ENCODE measurements at places on chromosomes 13 and 19.

DNA sequence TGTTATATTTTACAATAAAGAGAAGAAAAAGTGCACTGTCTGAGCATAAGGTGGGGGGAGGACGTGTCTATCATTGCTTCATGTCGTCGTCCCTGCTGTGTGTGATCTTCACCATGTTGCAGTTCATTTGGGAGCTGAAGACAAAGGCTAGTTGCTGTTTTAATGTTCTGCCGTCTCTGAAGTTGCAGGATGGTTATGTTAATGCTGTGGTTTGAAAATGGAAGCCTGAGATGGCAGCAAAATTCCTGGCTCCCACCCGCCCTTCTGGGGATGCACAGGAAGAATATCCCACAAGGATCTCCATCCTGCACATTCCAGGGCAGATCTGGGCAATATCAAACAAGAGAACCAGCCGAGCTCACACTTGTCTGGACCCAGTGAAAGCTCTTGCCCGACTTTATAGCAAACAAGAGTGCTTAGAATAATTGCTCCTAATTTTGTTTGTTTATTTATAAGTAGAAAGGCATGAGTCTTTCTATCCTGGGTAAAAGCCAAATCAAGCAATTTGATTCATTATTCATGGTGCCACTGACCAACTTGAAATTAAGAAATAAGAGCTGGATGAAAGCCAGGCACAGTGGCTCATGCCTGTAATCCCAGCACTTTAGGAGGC lies 110.3 kb upstream of the ABCC4 start:
- no peak for DNase-seq

DNA sequence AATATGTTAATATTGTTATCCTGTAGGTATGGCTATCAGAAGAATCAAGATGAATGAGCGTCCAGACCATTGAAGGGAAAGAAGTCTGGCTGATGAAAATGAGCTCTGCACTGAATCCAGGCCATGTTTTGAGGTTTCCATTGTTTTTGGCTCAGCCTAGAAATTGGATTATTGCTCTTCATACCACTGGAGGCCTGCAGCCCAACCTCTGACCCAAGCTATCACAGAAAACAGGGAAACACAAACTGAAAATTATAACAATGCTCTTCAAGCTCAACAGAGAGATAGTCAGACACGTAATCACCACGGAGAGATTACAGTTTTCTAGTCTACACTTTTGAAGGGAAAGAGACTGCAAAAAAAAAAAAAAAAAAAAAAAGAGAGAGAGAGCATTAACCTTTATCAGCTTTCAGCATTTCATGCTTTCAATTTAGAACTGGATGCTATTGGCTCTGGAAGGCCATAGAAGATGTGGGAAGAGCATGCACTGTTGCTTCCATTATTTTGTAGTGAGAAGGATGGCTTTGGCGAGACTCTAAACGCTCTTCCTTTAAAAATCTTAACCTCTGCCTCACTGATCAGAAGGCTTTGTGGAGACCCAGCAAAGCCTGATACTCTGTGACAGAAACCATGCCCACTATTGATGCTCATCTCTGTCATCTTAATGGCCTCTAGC lies 10.8 kb downstream of the EDNRB start:
- DNase-seq = no peak

DNA sequence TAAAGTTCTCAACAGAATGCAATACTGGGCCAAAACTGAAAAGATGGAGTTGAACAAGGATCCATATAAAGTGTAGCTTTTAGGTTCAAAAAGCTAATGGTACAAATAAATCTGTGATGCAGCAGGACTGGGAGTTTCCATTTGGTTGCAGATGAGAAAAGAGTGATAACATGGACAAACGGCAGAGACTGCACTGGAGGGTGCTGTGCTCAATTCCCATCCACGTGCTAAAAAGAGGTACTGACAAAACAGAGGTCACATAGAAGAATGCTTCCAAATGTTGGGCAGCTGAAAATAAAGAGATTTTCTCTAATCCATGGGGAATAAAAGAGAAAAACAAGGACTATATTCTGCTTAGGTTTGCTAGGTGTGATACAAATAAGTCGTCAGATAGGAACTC lies 461.6 kb downstream of the LIG4 start:
- DNase-seq = no peak

GRCh38 chr13:110520431-110521295 lies 40.9 kb downstream of the RAB20 start:
- DNase-seq = no peak

DNA sequence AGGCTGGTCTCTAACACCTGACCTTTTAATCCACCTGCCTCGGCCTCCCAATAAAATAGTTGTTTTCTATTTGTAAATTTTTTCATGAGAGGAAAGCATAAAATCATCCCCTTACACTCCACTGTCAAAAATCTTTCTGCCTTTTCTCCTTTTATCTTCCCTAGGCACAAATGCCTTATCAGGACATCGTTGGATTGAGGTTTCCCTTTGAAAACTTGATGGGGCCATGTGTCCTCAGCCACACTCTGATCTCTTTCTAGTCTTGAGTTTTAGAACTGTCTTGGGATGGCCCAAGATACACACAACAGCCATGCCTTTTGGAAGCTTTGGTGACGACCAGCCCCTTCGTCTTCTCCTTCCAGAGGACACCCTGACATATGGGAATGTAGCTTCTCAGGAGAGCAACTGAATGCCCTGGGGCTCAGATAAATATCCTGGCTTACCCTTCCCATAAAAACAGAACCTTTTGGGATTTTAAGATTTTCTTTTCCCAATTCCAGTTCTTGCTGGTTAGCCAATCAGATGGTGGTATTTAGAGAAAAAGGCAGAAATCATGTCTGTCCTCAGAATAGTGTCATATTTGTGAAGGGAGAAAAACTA lies 112.4 kb downstream of the ZNF429 start:
- DNase-seq = no peak

DNA sequence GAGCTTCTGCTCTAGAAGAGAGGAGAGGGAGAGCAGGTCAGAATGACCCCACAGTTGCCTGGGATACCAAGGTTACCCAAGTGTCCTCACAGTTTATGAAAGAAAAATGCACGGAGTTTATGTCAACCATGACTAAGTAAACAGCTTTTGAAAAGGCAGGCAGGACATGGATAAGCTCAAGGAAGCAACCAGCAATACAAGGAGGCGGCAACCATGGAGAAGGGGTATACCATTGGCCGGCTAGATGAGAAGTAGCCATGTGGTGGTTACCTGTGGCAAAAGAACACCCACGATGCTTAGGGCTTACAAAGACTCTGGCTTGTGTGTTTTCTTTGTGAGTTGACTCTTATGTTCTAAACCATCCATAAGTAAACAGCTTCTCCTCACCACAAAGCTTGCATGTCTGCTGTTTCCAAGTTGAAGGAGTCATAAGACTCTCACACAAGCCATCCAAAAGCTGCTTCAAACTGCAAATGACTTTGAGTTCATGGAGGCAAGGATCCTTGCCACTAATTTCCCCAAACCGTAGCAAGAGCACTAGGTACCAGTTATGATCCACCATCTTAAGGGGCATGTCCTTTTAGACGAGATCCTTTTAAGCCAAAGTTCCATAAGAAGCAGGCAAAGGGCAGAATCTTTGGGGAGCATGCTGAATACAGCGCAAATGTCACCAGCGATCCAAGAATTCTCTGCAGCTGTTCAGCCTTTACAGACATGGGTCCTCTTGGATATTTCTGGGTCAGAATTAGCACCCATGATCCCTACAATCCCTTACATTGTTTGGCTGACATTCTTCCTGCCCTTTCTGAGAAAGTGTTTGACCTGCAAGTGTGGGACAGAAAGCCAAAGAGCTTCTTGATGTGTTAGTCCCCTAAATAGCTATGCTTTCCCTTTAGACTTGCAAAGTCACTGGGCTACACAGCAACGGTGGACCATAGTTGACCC lies 74.8 kb upstream of the IPO5 start:
- DNase-seq = no peak

Data from stimulated activated CD4-positive, alpha-beta T cell treated with anti-CD3 and anti-CD28 coated beads, Interleukin-12 subunit alpha, Interleukin-12 subunit beta, amount 100 ng/mL, for 48 hours (primary cell).